ENCODE measurements at places on chromosomes 4 and X.

DNA sequence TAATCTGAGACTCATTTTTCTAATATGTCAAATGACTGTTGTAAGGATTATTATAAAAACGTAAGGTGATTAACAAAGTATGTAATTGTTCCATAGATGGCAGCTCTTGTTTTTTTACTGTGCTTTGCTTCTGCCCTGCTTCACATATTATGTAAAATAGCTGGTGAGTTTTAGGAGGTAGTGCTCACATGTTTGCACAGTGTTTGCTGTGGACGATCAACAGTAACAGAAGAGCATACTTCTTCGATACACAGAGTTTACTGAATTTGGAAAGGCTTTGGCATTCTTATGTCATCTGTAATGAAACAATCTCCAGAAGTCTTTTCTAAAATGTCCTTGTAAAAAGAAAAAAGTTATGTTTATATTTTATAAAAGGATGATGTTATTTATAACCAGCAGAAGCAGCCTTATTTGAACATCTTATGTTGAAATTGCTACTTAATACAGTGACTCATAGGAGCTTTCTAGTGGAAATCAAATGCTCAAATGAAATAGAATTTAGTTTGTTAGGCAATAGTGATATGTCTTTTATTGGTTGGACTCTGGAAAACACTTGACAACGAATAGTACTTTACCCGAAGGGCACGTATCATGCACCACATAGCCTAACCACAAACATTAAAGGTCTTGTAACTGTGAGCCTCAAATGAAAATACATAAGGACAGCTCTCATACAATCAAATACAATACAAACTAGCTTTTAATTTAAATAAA, 1.9 kb upstream of the MTTP start:
- peak; percentile 21 for DNase-seq

DNA sequence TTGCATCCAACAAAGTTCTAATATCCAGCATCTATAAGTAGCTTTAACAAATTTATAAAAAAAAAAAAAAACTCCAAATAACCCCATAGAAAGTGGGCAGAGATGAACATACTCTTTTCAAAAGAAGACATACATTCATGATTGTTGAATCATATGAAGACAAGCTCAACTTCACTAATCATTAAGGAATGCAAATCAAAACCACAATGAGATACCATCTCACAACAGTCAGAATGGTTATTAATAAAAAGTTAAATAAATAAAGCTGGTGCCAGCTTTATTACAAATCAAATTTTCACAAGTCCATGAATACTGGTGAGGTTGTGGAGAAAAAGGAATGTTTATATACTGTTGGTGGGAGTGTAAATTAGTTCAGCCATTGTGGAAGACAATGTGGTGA, 592.0 kb downstream of the IQCM start:
- DNase-seq, result no peak

DNA sequence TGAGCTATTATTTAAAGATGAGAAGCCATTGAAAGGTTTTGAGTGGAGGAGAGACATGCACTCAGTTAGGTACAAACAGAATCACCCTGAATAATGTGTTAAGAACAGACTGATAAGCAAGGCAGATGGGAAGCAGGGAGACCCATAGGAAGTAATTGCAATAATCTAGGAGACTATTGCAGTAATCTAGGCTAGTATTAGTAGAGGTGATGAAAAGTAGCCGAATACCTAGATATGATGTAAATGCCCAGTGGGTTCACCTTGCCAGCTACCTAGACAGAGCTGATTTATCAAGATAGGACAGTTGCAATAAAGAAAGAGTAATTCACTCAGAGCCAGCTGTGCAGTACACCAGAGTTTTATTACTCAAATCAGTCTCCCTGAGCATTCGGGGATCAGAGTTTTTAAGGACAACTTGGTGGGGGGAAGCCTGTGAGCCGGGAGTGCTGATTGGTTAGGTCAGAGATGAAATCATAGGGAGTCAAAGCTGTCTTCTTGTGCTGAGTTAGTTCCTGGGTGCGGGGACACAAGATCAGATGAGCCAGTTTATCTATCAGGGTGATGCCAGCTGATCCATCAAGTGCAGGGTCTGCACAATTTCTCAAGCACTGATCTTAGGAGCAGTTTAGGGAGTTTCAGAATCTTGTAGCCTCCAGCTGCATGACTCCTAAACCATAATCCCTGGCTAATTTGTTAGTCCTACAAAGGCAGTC, 427.5 kb downstream of the RPA4 start:
- DNase-seq, result no peak

DNA sequence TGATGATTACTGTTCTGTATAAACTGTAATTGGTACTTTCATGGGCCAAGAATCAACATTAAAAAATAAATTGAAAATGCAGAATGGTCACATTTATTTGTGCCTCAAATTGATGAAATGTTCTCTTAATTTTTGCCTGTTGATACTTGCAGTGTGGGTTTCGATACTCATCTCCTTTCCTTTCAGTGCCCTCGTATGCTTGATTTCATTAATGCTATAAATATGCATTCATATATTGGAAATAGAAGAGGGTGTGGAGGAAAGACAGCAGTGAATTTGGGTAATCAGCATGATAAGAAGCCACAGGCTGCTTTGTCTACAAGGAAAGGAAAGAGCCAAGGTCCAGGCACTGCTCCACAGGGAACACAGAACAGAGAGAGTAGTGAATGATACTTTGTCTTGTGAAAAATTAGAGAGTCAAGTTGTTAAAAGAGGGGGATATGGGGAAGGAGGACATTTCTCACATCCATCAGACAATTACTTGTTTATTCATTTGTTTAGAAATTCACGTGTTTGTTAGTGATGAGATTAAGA, 1.0 kb upstream of the DDX60 start:
- DNase-seq, result no peak

GRCh38 chr4:77671051-77671450, 65.4 kb downstream of the CXCL13 start:
- DNase-seq, result no peak

- DNase-seq, result peak; percentile 48
These were observed 62.9 kb upstream of the NDST3 start for GRCh38 chr4:117971403-117971802.

GRCh38 chrX:36431819-36432218, 512.3 kb downstream of the CFAP47 start:
- peak; percentile 73 for DNase-seq

DNA sequence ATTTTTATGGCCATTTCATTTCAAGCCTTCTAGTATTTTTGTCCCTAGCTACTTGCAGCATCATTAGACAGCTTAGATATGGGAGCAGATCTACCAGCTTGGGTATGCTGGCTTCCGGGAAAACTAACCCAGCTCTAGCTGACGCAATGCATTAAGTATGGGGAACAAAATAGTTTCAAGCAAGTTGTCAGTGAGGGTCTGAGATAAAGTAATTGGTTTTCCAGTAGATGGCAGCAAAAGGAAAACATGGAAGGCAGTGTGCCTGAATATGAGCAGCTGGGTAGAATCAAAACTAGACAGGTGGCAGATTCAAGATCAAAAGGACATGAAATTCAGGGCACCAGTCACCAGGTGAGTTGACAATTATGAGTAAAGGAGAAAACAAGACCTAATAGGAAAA, 340.9 kb upstream of the CTSO start:
- DNase-seq, result peak; percentile 91

GRCh38 chrX:48580662-48581061, 6.4 kb downstream of the RBM3 start:
- DNase-seq, result no peak

- no peak for DNase-seq
These were observed 33.4 kb downstream of the GATB start for GRCh38 chr4:151727365-151727764.

DNA sequence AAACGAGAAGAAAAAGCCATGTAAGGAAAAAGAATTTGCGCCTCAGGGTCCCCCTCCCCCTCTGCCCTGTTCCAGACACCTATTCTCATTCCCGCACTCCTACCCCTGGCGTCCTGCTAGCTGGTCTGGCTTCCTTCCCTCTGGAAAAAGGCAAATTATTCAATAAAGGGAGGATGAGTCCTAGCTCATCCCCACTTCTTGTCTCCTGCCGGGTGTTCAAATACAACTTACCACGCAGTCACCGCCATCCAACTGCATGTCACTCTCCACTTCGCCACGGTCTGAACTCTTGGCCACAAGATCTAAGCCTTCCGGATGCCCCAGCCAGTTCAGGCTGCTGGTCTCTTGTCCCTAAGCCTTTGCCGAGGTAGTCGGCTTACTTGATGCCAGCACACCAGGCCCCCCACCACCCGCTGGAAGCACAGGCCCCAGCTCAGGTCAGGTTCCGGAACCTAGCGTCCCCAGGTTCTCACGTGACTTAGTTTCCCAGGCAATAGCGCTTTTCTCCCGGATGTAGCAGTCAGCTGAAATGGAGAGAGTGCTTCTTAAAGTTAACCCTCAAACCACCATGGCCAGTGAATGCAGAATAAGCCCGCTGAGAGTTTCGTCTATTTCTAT, 209.6 kb upstream of the SPIN4 start:
- DNase-seq, result peak; percentile 82

- no peak for DNase-seq
These were observed 122.4 kb upstream of the HAND2 start for GRCh38 chr4:173652283-173652931.

DNA sequence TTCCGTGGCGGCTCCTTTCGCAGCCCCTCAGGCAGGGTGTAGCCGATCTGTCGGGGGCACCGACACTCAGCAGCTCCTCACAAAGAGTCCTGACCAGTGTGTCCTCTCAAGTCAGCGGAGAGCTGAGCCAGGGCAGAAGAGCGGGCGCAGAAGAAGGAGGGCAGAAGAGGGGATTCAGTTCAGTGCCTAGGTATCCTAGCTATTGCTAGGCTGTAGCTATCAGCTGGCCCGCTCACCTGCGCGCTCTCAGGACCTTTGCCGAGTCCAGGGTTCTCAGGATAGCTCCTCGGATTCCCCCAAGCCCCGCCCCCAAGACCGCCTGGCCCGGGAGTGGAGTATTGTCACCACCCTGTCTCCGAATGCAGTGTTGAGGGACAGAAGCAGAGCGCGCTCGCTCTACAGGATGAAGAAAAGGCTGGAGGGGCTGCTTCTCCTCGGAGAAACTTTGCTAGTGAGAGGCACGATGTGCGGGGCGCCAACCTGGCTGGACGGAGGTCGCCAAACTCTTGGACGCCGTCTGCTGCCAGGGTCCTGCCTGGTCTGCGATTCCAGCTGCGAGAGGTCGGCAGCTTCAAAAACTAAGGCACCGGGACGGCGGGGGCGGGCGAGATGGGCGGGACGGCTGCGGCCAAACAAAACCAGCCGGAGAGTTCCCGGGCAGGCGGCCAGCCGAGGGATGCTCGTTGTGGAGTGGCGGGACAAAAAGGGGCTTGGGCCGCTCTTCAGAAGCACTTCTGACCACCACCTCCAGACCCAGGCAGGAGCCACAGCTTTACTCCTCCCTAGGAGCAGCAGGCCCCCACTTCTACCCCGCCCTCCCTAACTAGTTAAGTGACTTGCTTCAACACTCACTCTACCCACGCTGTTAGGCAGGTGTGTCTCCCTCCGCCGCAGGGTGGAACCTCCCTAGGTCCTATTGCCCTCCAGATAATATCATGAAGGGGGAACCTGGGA, at the start of gene XKRX:
Gene XKRX, minus strand, starts transcription at position 258 of the 954 bp plus-strand sequence. CDS start 613 bp downstream, outside the sequence.
- no peak for DNase-seq

- DNase-seq, result no peak
These were observed 41.3 kb downstream of the TMEM131L start for GRCh38 chr4:153507310-153508073.

All from mesenchymal stem cell (in vitro differentiated cells and primary cell).